ENCODE measurements at places on chromosomes 6 and 20. TPM values are rescaled to one million over a fixed set of nuclear protein-coding genes. Genes with fewer than 3 reads are reported as not detected.

Gene COL9A3
- 0.49 TPM for total RNA-seq

Gene TOX2
- 14.3 TPM for total RNA-seq

Gene DZANK1
- total RNA-seq, result 2.1 TPM

Gene BCAS1
- 0.37 TPM for total RNA-seq

Gene DOP1A
- 2.8 TPM for total RNA-seq

Gene SLC9A8
- 9.0 TPM for total RNA-seq

Gene CEP250
- 25.6 TPM for total RNA-seq

Gene PLEKHG1
- total RNA-seq, result 0.45 TPM

Gene HMGCLL1
- total RNA-seq, result 0.06 TPM
